Mucosa of descending colon (tissue), 3 donors: ENCODE measurements at places on chromosomes 16 and 17. TPM values are rescaled to one million over a fixed set of nuclear protein-coding genes. Genes with fewer than 3 reads are reported as not detected.

DNA sequence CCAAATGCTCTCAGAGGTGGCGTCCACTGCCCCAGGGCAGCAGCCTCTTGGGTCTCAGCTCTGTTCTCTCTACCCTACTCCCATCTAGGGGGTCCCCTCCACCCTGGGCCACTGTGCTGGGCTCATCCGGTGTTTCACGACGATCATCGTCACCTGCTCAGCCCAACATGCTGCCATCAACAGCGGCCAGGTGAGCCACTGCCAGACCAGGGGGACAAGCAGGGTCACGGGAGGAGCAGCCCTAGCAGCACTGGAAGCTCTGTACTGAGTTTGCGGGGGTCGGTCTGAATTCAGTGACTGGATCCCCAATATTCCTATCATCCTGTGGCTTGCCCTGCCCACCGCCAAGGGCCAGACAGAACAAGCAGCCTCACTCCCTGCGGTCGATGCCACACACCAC, 16.0 kb downstream of the ALOX12B start:
- no peak for DNase-seq

DNA sequence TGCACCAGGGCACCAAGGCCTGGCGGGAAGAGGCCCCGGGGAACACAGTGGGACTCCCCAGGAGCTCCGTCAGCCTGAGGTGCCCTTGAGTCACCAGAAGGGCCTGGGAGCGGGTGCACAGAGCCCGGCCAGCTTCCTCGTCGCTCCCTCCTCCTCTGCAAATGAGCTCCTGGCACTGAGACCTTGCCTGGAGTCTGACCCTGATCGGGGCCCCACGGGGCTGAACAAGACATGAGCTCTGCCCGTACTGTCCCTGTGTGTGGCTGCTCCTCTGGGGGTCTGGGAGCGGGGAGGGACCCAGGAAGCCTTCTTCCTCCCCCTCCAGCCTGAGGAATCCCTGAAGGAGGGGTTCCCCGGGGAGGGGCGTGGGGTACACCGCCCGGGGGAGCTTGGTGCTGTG, 36.4 kb upstream of the SSTR5 start:
- DNase-seq, result no peak

GRCh38 chr17:74176546-74177001, 26.9 kb upstream of the RPL38 start:
- peak; percentile 79 for DNase-seq

DNA sequence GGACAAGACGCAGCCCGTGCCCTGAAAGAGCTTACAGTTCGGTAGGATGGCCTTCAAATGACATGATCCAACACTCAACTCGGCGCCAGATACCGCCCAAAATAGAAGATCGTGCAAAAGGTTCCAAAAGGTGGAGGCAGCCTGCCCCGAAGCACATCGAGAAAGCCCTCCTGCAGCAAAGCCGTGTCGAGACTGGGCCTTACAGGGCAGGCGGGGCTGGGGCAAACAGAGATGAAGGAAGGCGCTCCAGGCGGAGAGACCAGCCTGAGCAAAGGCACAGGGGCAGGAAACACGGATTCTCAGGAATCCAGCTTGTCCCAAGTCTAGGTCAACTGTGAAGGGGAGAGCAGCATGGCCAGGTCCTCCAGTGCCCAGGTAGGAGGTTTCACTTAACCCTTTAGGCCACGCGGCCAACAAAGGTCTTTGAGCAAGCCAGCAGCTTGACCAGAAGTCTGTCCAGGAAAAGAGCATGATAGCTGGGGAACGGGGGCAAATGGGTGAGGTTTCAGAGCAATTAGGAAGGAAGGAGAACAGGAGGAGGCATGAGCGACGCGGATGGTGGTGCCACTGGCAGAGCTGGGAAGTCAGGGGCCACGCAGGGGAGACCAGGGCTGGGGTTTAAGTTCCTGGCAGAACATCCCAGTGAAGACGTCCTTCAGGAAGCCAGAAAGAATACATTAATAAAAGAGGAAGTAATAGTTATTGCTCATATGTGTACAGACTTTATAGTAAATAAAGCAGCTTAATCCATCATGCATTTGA, 21.2 kb upstream of the EIF1 start:
- no peak for DNase-seq

GRCh38 chr17:15042311-15042710, 222.8 kb downstream of the PMP22 start:
- no peak for DNase-seq

GRCh38 chr16:1291576-1291974, 17.9 kb upstream of the UBE2I start:
- no peak for DNase-seq

- no peak for DNase-seq
Observed at GRCh38 chr17:14738652-14738988, 437.7 kb downstream of the HS3ST3B1 start.

GRCh38 chr16:17877821-17878360, 407.1 kb upstream of the XYLT1 start:
- no peak for DNase-seq

GRCh38 chr16:1141191-1141590, 11.7 kb upstream of the CACNA1H start:
- no peak for DNase-seq

- DNase-seq, result no peak
Observed at GRCh38 chr16:56262148-56262547, 70.9 kb downstream of the GNAO1 start.

- peak; percentile 47 for DNase-seq
Observed at GRCh38 chr16:901715-902601, 68.8 kb downstream of the LMF1 start.

SNAI3 gene
- total RNA-seq, result 0.82 TPM

C1QL1 gene
- 0.60 TPM for total RNA-seq

CNP gene
- 51.6 TPM for total RNA-seq

ABCC12 gene
- total RNA-seq, result not detected

HBA2 gene
- 3.4 TPM for total RNA-seq

FADS6 gene
- total RNA-seq, result 1.1 TPM

SHPK gene
- 27.8 TPM for total RNA-seq

SMURF2 gene
- 25.4 TPM for total RNA-seq
